Nucleus accumbens (tissue), 56 donors: ENCODE measurements at places on chromosomes 12 and 14.

DNA sequence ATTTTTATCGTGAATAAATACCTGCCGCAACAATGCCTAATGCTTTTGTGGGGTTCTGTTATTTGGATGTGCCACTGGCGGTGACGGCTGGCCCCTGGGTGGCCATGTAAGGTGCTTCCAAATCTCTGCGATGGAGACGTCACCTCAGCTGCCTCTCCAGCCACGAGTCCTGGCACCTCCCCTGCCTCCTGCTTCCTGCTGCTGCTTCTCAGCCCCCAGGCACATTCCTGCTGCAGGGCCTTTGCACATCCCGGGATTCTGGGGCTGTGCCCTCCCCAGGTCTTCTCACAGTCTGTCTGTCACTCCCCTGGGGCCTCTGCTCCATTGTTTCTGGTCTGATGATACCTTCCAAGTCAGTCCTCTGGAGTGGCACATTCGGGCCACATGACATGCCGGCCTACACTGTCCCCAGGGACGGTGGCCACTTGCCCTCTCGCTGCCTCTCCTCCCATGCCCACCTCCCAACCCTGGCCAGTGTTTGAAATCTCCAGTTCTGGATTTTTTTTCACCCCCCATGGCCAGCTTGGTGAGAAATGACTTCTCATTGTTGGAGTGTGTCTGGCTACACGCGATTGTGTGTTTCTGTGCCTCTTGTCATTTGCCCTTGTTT is 151.8 kb downstream of the KIF26A start:
- no peak for DNase-seq

DNA sequence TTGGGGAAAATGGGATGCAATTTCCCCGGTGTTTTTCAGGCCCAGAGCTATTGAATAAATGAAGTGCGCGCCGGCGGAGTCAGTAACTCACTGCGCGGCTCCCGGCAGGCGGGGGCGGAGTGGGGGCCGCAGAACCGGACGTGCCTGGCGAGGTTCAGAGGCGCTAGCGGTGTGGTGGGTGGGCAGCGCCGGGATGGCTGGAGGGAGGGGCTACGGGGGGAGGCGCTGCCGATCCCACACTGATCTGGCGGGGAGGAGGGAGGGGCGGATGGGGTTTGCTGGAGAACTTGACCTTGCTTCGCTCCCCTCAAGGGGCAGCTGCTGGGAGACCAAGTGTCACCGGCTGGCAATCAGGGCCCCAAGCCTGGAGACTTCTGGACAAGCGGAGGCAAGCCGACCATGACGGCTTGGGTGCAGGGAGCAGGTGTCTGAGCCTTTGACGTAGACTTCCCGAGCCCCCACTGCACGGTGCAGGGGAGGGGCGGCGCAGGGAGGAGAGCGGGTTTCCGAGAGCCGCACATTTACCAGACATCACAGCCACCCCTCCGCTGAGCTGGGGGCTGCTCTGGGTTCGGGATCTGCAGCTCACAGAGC is 174.1 kb upstream of the RTL1 start:
- DNase-seq: peak; percentile 70

DNA sequence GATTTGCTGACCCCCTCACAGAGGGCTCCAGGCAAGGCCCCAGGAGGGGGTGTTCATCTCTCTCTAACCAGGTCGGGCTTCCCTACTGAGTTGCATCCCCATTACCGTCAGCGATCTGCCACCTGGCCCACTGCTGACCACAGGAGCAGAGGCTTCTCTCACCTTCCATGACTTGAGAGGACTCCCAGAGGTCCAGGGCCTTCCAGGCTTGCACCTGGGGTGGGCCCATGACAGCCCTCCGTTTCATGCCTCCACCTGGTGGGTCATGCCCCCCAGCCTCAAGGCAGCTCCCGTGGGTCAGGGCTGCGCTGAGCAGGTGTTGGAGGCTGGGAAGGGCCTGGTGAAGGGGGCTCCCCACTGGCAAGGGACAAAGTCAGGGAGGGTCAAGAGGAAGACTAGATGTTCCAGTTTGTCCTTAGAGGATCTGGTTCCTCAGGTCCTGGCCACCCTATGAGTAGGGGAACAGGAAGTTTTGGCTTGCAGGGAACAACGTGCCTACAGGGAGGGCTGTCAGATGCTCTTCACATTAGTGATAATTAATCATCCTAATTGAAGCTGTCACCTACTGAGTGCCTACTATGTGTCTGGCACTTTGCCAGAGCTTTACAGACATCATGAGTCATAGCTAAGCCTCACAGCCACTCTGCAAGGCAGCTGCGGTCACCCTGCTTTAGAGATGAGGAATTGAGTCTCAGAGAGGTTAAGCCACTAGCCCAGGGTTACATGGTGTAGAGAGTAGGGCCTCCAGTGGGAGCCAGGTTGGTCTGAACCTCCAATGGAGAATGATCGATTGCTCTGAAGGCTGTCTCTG is 13.8 kb downstream of the NFKBIA start:
- no peak for DNase-seq

DNA sequence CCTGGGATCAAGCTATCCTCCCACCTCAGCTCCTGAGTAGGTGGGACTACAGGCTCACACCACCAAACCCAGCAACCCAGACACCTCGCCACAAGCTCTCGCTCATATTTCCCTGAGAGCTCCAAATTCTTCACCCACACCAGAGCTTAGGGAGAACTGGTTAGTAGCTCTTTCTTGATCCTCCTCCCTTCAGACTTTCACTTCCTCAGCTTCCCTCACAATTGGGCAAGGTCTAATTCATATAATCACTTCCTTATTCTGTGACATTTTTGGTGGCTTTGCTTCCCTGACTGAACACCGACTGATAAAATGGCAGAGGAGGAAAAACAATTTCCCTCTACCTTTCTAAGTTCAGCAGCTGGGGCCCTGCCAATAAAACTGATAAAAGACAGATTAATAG is 88.5 kb downstream of the GXYLT1 start:
- no peak for DNase-seq

DNA sequence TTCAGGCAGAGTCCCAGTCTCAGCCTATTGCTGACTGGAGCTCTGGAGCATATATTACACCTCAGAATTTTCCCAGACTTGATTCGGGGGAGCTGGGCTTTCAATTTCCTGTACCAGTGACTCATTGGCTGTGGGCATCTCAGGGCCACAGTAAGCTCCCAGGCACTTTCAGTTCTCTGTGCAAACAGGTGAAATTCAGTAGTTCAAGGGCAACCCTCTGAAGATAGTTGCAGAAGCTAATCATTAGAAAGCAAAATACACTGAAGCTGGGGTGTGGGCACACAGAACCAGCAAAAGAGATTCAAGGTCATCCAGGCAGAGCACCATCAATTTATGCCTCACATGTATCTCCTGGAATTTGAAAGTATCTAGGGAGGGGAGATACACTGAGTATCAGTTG is 8.1 kb upstream of the NIN start:
- DNase-seq: no peak
